Spinal cord (tissue), 10 donors: ENCODE measurements at places on chromosomes 13 and 19.

GRCh38 chr13:79084802-79085424 lies 321.1 kb downstream of the RBM26 start:
- DNase-seq: no peak

DNA sequence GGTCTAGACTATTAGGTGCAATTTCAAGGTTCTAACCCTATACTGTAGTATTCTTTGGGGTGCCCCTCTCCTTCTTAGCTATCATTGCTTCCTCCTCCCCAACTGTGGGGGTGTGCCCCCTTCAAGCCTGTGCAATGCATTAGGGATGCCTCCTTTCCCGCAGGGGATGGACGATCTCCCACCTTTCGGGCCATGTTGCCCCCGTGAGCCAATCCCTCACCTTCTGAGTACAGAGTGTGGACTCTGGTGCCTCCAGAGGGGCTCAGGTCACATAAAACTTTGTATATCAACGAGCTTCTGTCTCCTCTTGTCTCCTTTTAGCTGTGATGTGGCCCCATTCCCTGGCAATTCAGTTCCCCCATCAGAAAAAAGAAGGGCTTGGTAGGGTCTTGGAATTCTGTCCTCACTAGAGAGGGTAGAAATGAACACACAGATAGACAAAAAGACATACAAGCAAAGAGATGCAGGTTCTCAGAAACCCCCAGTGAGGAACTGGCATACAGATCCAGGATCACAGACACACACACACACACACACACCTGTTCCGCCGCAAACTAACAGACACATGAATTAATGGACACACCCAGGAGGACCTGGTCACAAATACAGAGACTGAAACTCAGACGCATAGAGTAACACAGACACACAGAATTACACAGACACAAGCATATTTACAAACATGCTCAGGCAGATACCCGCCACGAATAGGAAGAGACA lies 2.5 kb upstream of the HNRNPUL1 start:
- DNase-seq: no peak

DNA sequence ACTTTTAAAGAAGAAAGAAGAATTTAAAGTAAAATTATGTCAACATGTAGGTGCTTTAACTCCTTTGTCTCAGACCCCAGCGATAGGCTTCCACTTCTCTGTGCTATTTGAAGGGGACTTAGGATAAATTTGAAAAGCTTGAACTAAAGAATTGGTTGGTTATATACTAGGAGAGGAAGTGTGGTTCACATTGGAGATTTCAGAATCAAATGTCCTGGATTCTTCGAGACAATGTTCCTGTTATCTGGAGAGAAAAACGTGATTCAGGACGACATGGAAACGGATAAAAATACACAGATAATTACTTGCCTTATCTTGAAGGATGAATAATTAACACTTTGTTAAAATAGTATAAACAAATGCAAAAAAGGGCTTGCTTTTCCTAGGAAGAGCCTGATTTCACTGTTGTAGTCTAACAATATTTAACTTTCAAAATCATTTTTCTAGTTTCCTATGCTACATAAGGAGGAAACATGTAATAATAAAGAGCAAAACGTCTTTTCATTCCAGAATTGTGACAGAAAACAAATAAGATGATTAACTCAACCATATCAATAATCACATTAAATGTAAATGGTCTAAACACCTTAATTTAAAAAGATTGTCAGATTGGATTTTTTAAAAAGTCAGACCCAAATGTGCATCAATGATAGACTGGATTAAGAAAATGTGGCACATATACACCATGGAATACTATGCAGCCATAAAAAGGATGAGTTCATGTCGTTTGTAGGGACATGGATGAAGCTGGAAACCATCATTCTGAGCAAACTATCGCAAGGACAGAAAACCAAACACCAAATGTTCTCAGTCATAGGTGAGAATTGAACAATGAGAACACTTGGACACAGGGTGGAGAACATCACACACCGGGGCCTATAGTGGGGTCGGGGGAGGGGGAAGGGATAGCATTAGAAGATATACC lies 724 bp upstream of the ZNF780A start:
- DNase-seq: no peak

- no peak for DNase-seq
These were observed 3.3 kb upstream of the SLC15A1 start for GRCh38 chr13:98755729-98756128.

DNA sequence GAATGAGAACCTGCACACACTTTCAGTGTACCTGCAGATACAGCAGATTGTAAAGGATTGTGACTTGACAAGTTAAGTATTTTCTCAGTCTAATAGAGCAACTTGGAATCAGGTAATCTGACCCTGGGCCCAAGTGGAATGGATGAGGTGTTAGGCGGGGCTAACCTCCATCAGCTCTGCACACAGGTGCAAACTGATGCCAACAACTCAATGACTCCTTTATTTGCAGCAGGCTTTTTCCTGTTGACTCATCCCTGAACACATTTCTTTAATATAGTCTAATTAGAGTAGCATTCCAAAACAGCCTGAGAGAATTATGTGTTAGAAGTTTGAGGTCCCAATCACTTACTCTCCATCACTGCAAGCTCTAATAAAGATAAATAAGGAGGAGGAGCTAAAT lies 48.8 kb downstream of the TPT1 start:
- no peak for DNase-seq
